ENCODE measurements at places on chromosomes 12 and 14.

DNA sequence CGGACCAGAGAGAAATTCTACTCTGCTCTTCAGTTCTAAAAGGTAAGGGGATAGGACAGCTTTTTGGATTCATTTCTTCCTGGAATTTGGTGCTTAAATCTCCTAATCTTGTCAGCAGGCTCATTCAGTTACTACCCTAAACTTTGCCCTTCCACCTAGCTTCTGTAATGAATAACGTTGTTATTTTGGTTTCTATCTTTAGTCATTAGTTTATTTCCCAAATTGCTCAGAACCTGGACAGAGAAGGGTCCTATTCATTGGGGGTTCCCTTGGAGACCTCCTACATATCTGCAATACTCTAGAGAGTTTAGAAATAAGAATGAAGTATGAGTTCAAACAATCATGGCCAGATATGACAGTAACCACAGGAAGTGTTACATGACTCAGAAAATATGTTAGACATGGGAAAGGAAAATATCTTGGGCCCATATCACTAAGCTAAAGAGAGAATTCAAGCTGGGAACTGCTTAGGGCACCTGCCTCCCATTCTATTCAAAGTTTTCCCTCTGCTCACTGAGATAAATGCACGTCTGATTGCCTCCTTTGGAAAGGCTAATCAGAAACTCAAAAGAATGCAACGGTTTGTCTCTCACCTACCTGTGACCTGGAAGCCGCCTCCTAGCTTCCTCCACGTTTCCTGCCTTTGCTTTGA lies 87.9 kb downstream of the GAS2L3 start:
- no peak for DNase-seq

DNA sequence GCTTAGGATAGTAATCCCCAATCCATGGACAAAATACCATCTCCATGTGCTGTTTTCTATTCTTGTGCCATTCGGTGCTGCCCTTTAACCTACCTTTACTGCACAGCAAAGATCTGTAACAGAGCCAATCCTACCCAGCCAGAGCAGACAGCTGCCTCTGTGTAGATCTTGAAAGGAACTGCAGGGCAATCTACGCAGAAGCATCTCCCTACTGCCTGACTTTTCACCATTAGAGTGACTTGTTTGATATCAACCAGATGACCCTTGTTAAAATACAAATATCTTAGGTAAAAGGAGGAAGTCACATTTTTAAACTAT lies 33.9 kb upstream of the PPM1A start:
- DNase-seq: no peak

- DNase-seq: no peak
Observed at GRCh38 chr12:97837401-97837800, 374.8 kb downstream of the RMST start.

DNA sequence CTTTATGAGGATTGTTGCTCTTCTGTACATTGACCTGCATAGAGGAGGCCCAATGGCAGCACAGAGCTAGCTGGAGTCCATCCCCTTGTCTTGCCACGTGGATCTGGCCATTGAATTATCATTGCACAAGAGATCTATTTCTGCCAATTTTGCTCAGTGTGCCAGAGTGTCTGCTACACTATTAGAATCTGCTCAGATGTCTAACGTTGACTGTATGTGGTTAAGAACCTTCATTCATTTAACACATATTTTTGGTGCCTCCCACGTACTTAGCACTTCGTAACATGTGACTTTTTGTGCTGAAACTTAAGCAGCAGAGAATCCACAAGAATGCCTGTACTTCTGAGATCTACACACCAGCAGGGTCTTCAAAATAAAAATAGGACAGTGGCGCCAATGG lies 166.0 kb upstream of the VASH1 start:
- no peak for DNase-seq

GRCh38 chr12:44058366-44058765 lies 222.5 kb downstream of the TMEM117 start:
- DNase-seq: no peak

DNA sequence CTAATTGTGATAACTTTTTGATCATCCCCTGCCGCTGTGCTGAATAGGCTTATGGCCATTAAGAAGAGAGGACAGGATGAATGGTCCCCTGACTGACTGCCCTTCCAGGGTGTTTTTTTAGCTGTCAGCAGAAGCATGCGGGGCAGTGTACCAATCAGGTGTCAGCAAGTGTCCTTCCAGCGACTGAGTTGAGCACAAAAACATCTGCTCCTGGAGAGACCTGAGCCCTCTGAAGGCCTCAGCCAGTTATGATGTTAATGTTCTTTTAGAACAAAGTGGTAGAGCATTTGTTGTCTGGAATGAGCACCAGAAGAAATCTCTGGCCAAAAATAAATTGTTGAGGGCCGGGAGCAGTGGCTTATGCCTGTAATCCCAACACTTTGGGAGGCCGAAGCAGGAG lies 37.5 kb downstream of the P2RX7 start:
- no peak for DNase-seq

DNA sequence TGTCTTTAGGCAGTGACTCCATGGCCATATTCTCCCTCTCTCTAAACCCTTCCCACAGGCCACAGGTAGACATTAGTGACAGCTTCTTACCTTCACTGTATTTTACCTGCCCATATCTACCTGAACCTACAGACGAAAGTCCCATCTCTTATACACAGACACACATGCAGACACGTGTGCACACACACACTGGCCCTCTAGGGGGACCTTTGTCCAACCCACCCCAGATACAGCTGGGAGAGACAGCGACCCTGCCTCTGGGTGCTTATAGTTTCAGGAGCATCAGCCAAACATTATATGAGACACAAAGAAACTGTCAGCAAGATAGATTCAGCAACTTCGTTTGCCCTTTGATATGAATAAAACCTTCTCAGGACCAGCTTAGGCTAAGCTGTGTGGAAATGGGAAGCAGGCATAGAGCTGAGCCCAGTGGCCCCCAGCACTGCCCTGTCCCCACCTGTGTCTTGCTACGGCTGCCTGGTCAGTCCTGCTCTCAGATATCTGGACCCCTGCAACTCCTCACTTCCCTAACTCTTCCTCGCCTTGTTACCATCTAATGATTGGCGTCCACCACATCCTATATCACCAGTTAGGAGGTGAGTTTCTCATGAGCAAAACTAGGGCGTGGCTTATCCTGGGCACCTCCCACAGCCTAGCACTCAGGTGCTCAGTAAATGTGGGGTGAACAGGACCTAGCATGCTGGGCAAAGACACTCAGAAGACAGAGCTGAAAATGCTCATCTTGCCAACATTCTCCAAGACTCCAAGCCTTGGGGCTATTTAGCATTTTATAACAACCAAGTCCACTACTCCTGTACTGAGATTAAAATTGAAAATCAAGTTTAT lies 12.0 kb upstream of the CD9 start:
- no peak for DNase-seq

DNA sequence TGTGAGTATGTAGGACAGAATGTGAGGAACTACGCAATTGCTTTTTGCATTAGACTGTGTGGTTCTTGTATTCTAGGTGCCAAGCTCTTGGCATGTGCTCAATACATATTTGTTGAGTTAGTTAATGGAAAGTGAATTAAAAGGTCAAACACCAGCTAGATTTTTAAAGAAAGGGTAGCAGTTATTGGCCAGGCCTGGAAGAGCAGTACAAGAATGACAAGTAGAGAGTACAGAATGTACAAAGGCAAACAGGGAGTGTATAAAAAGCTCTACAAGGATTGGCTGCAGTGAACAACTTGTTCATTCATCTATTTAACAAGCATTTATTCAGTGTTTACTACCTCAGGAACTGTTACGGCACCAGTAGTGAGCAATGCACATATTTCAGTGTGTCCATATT lies 854.0 kb upstream of the SEL1L start:
- DNase-seq: no peak

GRCh38 chr12:85279449-85280164 lies 413 bp upstream of the ALX1 start:
- no peak for DNase-seq

DNA sequence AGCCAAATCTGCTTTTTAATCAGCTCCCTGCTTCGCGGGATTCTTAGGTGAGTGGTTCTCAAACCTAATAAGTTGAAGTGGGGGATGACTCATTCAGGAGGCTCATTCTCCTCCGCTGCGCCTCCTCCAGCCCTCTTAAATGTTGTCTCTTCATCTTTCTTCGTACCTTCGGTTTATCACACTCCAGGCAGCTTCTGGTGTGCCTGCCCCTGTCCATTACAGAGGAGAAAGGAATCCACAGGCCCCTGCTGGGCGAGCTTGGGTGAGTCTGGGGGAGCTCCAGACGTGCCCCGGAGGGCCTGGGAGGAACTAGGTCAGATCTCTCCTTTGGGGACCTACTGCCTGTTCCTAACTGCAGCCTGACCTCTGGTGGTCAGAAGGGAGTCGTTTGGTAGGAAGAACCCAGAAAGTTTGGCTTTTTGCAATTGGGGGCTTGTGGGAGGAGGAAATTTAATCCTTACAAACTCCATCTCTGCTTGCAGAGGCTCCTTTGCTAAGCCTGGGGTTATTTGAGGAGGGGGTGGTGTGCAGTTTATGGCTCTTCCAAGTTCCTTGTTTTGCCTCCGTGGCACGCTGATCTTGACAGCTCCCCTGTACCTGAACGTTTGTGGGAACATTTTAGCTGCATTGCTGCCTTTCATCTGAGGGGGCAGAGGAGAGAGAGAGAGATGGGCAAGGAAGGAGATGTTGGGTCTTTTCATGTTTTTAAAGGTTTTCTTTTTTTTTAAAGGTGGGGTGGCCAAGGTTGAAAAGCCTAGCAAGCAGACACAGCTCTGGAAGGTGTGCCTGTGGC lies 84.1 kb upstream of the GNG2 start:
- peak; percentile 26 for DNase-seq

- DNase-seq: no peak
Observed at GRCh38 chr14:80003138-80003537, 208.2 kb downstream of the DIO2 start.

- DNase-seq: no peak
Observed at GRCh38 chr12:41981013-41981412, 163.7 kb downstream of the GXYLT1 start.

- no peak for DNase-seq
Observed at GRCh38 chr12:91384806-91385205, 202.2 kb upstream of the DCN start.

GRCh38 chr12:53579545-53579955 lies 46.6 kb downstream of the ATF7 start:
- DNase-seq: no peak

DNA sequence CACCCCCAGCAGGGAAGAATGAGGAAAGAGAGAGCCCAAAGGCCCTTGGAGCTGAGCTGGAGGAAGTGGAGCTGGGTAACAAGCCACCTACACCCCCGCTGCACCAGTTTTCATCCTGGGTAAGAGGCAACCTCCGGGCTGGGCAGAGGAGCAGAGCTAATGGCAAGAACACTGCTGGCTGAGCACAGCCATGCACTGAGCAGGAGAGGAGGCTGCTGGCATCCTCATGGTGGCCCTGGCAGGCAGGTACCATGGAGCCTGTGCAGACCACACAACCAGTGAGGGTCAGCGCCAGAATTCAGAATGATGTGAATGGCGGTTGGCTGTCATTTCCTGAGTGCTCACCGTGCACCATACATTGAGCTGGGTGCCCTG lies 29.7 kb downstream of the PLEKHH1 start:
- DNase-seq: no peak

DNA sequence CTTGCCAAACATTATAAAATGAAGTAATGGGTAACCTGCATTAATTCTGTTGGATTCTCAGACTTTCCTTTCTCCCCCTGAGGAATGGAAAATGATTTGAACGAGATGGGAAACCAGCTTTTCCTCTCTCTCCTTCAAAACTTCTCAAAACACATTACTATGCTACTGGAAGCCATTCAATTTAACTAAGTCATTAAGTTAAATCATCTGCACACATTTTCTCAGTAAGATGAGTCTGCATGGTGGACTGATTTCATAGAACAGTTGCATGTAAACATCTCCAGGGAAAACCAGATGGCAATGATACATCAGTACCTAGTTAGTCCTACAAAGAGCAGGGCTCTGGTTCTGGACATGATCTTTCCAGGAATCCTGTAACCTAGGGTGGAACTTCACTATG lies 59.9 kb downstream of the BMP4 start:
- DNase-seq: no peak

DNA sequence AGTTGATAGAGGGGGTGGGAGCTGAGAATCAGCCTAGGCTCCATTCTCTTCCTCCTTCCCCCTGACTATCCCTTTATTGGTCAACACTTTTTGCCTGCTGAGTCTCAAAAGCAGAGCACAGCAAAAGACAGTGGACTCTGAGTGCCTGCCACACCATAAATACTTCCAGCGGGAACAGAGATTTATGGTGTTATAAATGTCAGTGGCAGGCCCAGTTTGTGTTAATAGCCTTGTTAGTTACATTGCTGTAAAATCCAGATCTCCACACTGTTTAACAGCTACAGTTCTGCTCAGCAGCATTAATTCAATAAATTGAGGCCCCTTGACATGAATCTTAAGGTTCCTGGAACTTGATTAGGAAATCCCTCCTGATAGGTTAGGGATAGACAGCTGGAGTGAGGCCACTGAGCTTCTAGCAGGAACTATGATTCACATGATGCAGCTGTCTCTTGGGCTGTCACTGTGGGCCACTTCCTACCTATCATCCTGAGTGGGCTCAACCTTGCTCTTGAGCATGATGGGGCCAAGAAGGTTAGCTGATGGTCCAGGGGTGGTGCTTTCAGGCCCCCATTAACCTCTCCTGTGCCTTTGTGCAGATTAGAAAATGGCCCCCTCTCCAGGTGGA lies 295.2 kb upstream of the SRRM4 start:
- no peak for DNase-seq

DNA sequence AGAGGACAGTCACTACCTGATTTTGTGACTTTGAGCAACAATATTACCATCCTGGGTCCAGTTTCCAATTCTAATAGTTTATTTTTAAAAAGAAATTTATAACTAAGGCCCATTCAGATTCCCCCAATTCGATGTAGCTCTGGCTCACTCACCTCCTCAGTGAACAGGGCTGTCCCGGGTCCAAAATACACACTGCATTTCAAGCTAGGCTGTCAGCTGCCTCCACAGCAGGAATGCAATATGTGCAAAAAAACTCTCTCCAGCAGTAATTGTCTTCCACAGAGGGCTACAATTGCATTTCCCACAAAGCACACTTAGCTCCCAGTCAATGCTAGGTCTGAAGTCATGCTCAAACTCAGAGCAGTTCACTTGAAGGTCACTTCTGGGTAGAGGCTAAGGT lies 39.3 kb upstream of the ZNF641 start:
- no peak for DNase-seq

DNA sequence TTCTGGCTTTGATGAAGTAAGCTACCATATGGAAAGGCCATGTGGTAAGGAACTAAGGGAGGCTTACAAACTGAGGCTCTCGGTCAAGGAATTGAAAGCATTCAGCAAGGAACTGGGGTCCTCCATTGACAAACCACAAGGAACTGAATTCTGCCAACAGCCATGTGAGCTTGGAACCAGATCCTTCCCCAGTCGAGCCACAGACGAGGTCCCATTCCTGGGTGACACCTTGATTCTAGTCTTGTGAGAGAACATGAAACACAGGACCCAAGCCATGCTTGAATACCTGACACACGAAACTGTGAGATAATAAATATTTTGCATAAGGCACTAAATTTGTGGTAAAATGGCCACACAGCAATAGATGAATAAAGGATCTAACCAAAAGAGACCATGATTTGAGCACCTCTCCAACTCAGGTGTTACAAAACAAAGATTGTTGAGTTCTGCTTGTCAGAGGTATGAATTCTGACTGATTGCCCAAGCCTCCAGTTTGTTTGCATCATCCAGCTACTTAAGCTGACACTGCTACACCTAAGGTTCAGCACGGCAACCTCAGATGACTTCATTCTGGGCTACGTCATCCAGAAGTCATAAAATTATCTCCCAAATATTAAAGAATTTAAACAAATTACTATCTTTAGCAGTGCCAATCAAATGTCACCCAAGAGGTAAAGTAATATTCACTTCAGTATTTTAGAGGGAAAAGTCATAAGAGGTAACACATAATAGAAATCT lies 59.4 kb downstream of the GARIN6 start:
- DNase-seq: no peak

GRCh38 chr14:91328313-91329050 lies 84.0 kb upstream of the GPR68 start:
- no peak for DNase-seq

Data from activated T-cell treated with anti-CD3 and anti-CD28 coated beads for 24 hours (primary cell).